ENCODE measurements at places on chromosomes 13 and 19.

DNA sequence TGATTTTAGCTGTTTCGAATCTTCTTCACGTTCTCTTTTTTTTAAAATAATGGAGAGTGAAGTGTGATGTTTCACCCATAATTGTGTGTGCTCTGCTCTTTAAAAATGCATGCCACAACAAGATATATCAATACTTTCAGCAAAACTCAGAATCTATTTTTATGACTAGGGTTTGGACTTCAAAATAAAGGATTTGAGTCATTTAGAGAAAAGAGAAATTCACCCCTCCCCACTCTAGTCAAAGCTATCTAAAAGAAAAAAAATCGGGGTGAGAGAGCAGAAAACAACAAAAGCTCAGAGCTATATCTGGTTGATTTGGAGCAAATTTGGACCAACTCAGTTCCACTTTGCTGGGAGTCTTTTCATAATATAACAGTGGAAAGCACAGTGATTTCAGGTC is 244.5 kb downstream of the DNAJC15 start:
- DNase-seq: no peak

DNA sequence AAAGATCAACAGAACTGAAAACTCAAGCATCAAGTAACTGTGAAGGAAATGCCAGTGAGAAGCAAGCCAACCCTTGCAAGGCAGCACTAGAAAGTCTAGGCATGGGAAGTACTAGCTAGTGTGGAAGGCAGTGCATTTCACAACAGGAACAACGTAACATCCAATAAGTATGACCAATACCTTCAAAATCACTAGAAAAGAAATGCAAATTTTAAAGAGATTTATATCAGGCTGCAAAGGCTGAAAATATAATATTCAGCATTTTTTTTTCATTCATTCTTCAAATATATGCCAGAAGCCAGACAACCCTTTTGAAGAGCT is 121.9 kb downstream of the DLEU7 start:
- DNase-seq: no peak

GRCh38 chr19:44758596-44758995 is 10.1 kb downstream of the BCL3 start:
- no peak for DNase-seq

- no peak for DNase-seq
These were observed 45.8 kb downstream of the EPS15L1 start for GRCh38 chr19:16425993-16426392.

- DNase-seq: no peak
These were observed 1.5 kb downstream of the GIPC3 start for GRCh38 chr19:3586707-3587346.

GRCh38 chr13:38265132-38265497 is 84.5 kb upstream of the UFM1 start:
- DNase-seq: no peak

GRCh38 chr19:23285948-23286347 is 35.8 kb upstream of the ZNF724 start:
- DNase-seq: no peak

GRCh38 chr13:96082640-96083039 is 7.3 kb upstream of the HS6ST3 start:
- DNase-seq: no peak

GRCh38 chr13:107104631-107105030 is 536.7 kb upstream of the ARGLU1 start:
- no peak for DNase-seq

- DNase-seq: no peak
These were observed 10.9 kb downstream of the IGFLR1 start for GRCh38 chr19:35731353-35731752.

DNA sequence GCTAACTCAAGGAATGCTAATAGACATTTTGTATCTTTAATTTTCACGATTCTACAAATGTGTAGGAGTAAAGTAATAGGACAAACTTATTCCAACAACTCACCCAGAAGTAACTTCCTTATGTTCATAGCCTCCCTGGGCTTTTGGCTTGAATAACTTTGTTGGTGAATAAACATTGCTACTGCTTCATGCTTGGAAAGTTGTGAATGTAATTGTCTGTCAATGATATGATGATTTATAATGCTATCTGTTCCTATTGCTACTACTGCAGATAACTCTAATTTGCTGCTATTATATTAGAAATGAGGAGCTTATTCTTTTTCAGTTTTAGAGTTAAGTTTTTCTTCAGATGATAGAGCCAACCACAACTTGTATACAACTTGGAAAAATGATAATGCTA is 307.7 kb downstream of the PCDH9 start:
- DNase-seq: no peak
